ENCODE measurements at places on chromosomes 5 and 9.

DNA sequence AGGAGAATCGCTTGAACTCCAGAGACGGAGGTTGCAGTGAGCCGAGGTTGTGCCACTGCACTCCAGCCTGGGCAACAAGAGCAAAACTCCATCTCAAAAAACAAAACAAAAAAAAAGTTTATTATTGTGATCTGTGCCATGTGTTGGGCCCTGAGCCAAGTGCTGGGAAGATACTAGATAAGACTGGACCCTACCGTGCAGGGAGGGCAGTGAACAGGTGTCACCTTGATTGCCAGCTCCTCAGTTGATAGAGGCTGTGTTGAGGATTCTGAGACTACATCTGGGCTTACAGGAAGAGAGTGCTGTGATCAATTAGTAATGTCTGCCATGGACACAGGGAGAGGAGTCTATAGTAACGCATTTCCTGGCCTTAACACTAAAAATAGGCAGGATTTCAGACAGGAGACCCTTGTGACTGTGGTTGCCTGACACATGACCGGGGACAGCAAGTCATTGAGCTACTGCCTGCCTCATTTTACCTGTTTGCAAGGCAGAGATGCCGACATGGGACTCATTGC lies 201.5 kb downstream of the C9orf50 start:
- no peak overlapping the region for H3K4me3 ChIP-seq
- no peak for DNase-seq
- no peaks in the 10 kb centered on the region for H3K36me3 ChIP-seq
- peaks cover 56% of the 10 kb centered on the region for H3K4me1 ChIP-seq
- no peak overlapping the region for H3K27ac ChIP-seq
- H3K27me3 ChIP-seq = no peaks in the 10 kb centered on the region

GRCh38 chr9:91395553-91396471 lies 27.8 kb downstream of the NFIL3 start:
- H3K27me3 ChIP-seq = no peaks in the 10 kb centered on the region
- no peaks in the 10 kb centered on the region for H3K4me1 ChIP-seq
- H3K36me3 ChIP-seq = no peaks in the 10 kb centered on the region
- H3K27ac ChIP-seq = peak overlapping the region; percentile 42

- H3K27ac ChIP-seq = no peak overlapping the region
- H3K4me1 ChIP-seq = 0 out of 2 replicates have a peak, but pooled peaks cover 11% of the 10 kb centered on the region
- H3K36me3 ChIP-seq = peaks cover 74% of the 10 kb centered on the region
- no peaks in the 10 kb centered on the region for H3K27me3 ChIP-seq
- H3K4me3 ChIP-seq = no peak overlapping the region
Measured at GRCh38 chr5:95791751-95792150, 30.8 kb downstream of the GLRX start.

- no peak overlapping the region for H3K4me3 ChIP-seq
- no peaks in the 10 kb centered on the region for H3K4me1 ChIP-seq
- no peak for DNase-seq
Measured at GRCh38 chr5:160641405-160641804, 210.6 kb downstream of the ATP10B start.

- H3K27ac ChIP-seq = no peak overlapping the region
- H3K4me1 ChIP-seq = peaks cover 5% of the 10 kb centered on the region
- no peaks in the 10 kb centered on the region for H3K36me3 ChIP-seq
- no peaks in the 10 kb centered on the region for H3K27me3 ChIP-seq
- no peak overlapping the region for H3K4me3 ChIP-seq
Measured at GRCh38 chr9:79477955-79478771, 93.6 kb upstream of the TLE4 start.

GRCh38 chr5:37247036-37247435 lies 2.1 kb downstream of the CPLANE1 start:
- peaks cover 19% of the 10 kb centered on the region for H3K36me3 ChIP-seq
- H3K4me3 ChIP-seq = no peak overlapping the region
- H3K27ac ChIP-seq = no peak overlapping the region

DNA sequence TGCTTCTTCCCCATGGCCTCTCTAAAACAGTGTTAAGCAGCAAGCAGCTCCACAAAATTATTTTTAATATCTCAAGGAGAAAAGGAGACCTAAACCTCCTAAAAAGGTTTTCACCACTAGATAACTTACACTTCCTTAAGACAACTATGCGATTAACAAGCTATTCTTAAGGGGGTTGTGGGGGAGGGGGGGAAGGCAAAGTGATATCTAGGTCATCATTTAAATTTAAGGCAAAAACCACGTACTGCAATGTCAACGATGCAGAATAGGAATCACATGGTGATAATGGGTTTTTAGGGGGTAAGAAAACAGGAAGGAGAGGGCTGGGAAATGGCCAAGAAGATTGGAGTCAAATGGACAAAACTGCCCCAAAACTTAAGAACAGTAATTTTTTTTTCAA lies 32.6 kb downstream of the CSNK1A1 start:
- H3K4me1 ChIP-seq = peaks cover 39% of the 10 kb centered on the region
- DNase-seq = no peak
- H3K27me3 ChIP-seq = no peaks in the 10 kb centered on the region
- H3K36me3 ChIP-seq = peaks cover 87% of the 10 kb centered on the region

DNA sequence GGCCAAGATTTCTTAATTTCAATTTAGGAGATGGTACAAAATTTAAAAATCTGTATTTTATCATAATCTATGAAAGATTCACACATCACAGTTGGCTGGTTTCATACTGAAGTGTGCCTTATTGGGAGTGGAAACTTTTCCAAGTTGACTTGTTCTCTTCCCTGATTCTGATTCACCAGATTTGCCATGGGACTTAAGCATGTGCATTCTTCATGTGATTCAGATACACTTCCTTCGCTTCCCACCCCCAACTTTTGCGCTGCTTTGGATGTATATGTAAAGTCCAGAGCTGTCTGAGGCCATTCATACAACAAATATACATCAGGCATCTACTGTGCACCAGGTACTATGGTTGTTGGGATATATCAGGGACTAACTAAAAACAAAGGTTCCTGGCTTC lies 34.4 kb downstream of the CPEB4 start:
- H3K4me3 ChIP-seq = no peak overlapping the region
- H3K36me3 ChIP-seq = 0 out of 2 replicates have a peak, but pooled peaks cover 5% of the 10 kb centered on the region
- no peaks in the 10 kb centered on the region for H3K27me3 ChIP-seq
- H3K4me1 ChIP-seq = peaks cover 20% of the 10 kb centered on the region

DNA sequence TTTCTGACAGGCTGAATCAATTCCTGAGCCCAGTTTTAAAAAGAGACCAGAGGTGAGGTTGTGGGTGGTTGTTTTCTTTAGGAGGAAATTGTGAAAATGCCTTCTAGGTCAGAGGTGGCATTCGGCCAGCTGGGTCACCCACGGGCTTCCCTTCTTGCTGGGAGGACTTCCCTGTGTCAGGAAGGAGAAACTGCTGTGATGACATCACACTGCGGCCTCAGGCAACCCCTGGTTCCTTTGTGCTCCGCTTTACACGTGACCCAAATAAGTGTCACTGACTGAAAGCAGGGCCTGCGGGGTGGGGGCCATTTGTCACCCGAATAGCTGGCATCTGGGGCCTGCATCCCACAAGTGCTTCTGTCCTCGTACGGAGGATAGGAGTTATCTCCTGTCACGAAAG lies 39.7 kb downstream of the FABP6 start:
- no peaks in the 10 kb centered on the region for H3K27me3 ChIP-seq
- DNase-seq = peak; percentile 51
- H3K27ac ChIP-seq = no peak overlapping the region
- H3K36me3 ChIP-seq = peaks cover 19% of the 10 kb centered on the region
- H3K4me3 ChIP-seq = no peak overlapping the region

DNA sequence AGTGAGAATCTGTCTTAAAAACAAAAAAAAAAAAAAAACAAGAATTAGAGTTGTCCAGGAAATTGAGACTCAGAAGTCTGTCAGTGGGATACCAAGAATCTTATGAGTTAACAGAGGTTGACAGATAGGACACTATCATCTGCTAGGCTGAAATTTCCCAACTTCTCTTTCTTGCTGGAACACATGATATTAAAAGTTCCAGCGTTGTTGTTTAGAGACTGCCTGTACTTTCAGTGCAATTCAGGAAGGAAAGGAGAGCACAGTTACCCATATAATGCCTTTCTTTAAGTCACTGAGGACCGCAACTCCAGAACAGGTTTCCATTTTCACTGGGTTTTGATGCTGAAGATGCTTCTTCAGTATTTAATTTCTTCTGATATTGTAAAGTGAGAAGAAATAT lies 13.5 kb downstream of the TRPM6 start:
- no peaks in the 10 kb centered on the region for H3K27me3 ChIP-seq
- no peak overlapping the region for H3K4me3 ChIP-seq
- H3K4me1 ChIP-seq = no peaks in the 10 kb centered on the region

GRCh38 chr9:84711398-84711777 lies 41.9 kb downstream of the NTRK2 start:
- H3K4me3 ChIP-seq = no peak overlapping the region
- H3K4me1 ChIP-seq = peaks cover 6% of the 10 kb centered on the region
- H3K36me3 ChIP-seq = no peaks in the 10 kb centered on the region

- H3K27me3 ChIP-seq = peaks cover 8% of the 10 kb centered on the region
- H3K36me3 ChIP-seq = no peaks in the 10 kb centered on the region
- peaks cover 8% of the 10 kb centered on the region for H3K4me1 ChIP-seq
- no peak overlapping the region for H3K27ac ChIP-seq
Measured at GRCh38 chr5:77946381-77947040, 170.4 kb upstream of the TBCA start.

- H3K36me3 ChIP-seq = peaks cover 57% of the 10 kb centered on the region
- H3K4me3 ChIP-seq = no peak overlapping the region
- H3K4me1 ChIP-seq = no peaks in the 10 kb centered on the region
Measured at GRCh38 chr5:154794525-154795234, 39.5 kb downstream of the LARP1 start.

GRCh38 chr5:169670769-169671525 lies 33.9 kb downstream of the DOCK2 start:
- no peak overlapping the region for H3K4me3 ChIP-seq
- no peaks in the 10 kb centered on the region for H3K36me3 ChIP-seq
- no peaks in the 10 kb centered on the region for H3K27me3 ChIP-seq
- H3K27ac ChIP-seq = no peak overlapping the region
- peaks cover 13% of the 10 kb centered on the region for H3K4me1 ChIP-seq

GRCh38 chr9:34375901-34376595 lies 650 bp downstream of the MYORG start:
- H3K27ac ChIP-seq = peak overlapping the region; percentile 76
- H3K27me3 ChIP-seq = no peaks in the 10 kb centered on the region
- peaks cover 39% of the 10 kb centered on the region for H3K4me1 ChIP-seq
- peaks cover 3% of the 10 kb centered on the region for H3K36me3 ChIP-seq
- DNase-seq = peak; percentile 76
- H3K4me3 ChIP-seq = peak overlapping the region; percentile 84

DNA sequence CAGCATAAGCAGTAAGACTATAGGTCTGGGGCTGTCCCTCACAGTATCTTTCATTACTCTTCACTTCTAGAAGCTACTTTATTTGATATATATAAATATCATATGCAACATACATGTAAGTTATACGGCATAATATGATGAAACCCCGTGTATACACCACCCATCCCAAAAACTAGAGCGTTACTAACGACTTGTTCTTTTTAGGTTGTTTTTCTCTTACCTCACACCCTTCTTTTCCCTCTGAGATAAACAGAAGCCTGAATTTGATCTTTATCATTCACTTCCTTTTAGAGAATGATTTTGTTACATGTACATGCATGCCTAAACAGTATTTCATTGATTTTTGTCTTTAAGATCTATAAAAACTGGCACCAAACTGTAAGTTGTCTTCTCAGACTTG lies 3.7 kb downstream of the TRMO start:
- no peaks in the 10 kb centered on the region for H3K27me3 ChIP-seq
- H3K27ac ChIP-seq = no peak overlapping the region
- no peak overlapping the region for H3K4me3 ChIP-seq
- DNase-seq = no peak
- H3K4me1 ChIP-seq = peaks cover 3% of the 10 kb centered on the region
- H3K36me3 ChIP-seq = peaks cover 17% of the 10 kb centered on the region

- no peak overlapping the region for H3K27ac ChIP-seq
- H3K4me1 ChIP-seq = peaks cover 7% of the 10 kb centered on the region
- H3K4me3 ChIP-seq = no peak overlapping the region
- H3K27me3 ChIP-seq = peaks cover 7% of the 10 kb centered on the region
Measured at GRCh38 chr9:134172198-134173126, 8.1 kb upstream of the RNU6ATAC start.

Data from SK-N-SH (cell line).